ENCODE measurements at places on chromosomes 11 and 22. TPM values are rescaled to one million over a fixed set of nuclear protein-coding genes. Genes with fewer than 3 reads are reported as not detected.
A peak's percentile ranks its signal among the peaks of the same experiment; 100 is the strongest.

DNA sequence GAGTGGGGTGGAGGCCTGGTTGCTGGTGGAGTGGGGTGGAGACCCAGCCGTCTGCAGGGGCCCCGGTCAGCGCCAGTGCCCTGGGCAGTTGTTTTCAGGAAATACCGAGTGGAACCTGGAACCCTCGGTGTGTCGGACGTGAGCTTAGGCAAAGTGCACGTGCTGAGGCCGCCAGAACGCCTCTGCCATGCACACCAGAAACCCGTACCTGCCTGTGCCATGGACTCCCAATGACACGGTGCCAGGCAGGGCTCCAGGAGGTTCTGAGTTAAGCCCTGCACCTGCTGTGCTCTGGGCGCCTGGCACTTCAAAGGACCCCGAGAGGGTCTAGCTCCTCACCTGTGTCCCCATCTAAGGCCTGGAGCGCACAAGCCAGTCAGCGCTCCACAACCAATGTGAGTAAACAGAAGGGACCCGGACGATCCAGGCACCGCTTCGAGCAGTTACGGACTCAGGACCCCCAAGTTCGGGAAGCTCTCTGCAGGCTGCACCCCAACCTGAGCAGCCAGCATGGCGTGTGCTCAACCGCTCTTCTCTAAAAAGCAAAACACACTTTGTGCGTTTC lies 12.3 kb downstream of the TOLLIP start:
- peaks cover 4% of the 10 kb centered on the region for H3K36me3 ChIP-seq
- DNase-seq, result no peak
- H3K4me1 ChIP-seq, result no peaks in the 10 kb centered on the region
- no peak overlapping the region for H3K4me3 ChIP-seq
- H3K27me3 ChIP-seq, result no peaks in the 10 kb centered on the region

DNA sequence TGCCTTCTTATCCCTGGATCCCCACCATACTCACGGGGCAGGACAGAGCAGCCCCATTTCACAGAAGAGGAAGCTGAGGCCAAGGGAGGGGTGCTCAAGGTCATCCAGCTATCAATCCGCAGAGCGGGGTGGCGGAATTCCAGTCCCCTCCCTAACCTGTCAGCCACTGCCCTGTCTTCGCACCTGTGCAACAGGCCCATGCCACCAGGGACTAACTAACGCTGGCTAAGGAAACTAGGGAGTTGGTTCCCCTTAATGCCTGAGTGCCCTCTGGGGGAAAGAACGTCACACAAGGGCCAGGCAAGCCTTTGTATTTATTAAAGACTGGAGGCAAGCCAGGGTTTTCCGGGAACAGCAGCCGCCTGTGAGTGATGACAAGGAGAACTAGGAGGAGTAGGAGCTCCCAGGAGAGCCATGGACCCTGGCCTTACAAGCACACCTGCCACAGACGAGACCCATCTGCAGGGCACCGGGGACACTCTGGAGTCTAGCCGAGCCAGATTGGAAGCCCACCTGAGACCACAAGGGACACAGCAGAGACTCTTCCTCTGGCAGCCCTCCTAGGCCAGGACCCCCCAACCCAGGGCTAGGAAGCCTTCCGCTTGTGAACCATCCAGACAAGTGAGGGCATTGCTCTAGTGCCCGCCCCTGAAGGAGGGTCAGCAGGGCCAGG lies 64.4 kb downstream of the MYH9 start:
- H3K4me3 ChIP-seq, result no peak overlapping the region
- peak overlapping the region; percentile 60 for H3K27ac ChIP-seq
- H3K36me3 ChIP-seq, result peaks cover 77% of the 10 kb centered on the region
- H3K27me3 ChIP-seq, result no peaks in the 10 kb centered on the region
- H3K4me1 ChIP-seq, result peaks cover 27% of the 10 kb centered on the region

DNA sequence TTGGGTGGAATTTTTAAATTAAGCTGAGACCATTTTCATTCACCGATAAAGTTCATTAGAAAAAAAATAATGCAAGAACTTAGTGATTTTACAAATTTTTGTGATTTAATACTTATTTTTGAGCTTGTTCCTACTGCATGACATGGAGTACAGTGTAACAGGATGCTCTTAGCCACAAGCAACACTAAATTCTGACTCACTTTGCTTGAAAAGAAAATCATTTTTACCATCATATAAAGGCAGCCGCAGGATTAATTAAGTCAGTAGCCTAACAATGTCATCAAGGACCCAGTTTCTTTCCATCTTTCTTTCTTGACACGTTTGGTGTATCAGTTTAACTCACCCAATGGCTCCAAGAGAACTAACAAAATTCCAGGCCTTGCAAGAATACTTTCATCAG lies 540.3 kb upstream of the LUZP2 start:
- DNase-seq, result no peak
- no peaks in the 10 kb centered on the region for H3K36me3 ChIP-seq
- H3K27me3 ChIP-seq, result no peaks in the 10 kb centered on the region

DNA sequence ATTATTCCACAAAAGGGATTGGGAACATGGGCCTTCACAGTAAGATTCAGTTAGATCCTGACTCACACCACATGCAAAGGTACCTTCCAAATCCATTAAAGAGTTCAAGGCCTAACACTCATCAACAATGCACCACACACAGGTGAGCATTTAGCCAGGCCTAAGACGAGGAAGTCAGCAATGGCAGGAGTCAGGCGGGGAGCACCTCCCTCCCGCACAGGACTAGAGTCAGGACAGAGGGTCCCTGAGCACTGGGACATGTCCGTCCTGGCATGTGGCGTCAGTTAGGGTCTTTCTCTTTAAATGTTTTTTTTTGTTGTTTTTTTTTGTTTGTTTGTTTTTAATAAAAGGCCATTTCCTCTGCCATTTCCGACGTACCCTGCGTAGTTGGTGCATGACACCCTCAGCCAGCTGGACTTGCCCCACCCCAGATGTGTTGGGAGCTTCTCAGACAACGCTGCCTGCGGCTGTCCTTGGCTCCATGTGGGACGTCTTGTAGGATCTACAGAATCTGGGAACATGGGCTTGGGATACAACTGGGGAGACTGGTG lies 1458.6 kb downstream of the BRD1 start:
- no peak overlapping the region for H3K27ac ChIP-seq
- no peaks in the 10 kb centered on the region for H3K36me3 ChIP-seq
- no peaks in the 10 kb centered on the region for H3K4me1 ChIP-seq
- no peaks in the 10 kb centered on the region for H3K27me3 ChIP-seq

DNA sequence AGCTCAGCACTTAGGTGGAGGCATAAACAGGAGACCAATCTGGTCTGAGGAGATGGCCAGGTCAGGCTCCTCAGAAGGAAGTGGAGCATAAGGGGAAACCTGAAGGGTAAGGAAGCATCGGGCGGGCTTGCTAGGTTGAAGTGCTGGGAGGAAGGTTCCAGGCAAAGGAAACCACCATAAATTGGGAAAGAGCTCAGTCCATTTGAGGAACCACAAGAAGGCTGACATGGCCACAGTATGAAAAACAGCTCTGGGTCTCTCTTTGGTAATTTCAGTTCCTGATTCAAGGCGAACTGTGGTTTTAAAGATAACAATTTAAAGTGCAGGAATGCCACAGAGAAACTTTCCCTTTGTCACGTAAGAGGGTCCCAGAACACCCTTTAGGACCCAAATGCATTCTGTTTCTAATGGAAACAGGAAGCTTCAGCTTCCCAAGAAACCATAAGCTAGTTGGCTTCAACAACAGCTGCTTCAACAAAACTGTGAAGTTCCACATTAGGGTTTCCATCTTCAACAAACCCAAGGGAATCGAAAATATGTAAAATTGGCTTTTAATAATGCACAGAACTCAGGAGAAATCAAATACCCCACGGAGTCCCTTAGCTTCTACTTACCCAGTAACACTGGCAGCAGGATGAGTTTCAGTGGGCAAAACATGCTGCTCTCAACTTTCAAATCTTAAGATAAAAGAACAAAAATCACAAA lies 10.4 kb downstream of the JAML start:
- H3K4me3 ChIP-seq, result peak overlapping the region; percentile 72
- no peaks in the 10 kb centered on the region for H3K27me3 ChIP-seq
- H3K4me1 ChIP-seq, result peaks cover 91% of the 10 kb centered on the region
- H3K27ac ChIP-seq, result peak overlapping the region; percentile 95
- peaks cover 66% of the 10 kb centered on the region for H3K36me3 ChIP-seq
- DNase-seq, result no peak

GRCh38 chr22:27634043-27634740 lies 167.4 kb downstream of the MN1 start:
- no peak overlapping the region for H3K27ac ChIP-seq
- no peaks in the 10 kb centered on the region for H3K27me3 ChIP-seq
- H3K36me3 ChIP-seq, result no peaks in the 10 kb centered on the region

DNA sequence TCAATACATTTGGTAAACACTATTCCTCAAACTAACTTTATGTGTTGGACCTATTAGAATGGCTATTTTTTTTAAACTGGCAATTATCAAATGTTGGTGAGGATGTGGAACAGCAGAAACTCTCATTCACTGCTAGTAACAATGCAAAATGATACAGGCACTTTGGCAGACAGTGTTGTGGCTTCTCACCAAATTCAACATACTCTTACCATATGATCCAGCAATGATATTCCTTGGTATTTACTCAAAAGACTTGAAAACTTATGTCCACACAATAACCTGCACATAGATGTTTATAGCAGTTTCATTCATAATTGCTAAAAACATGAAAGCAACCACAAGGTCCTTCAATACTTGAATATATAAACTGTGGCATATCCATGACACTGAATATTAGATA lies 112.5 kb upstream of the TP53AIP1 start:
- no peaks in the 10 kb centered on the region for H3K36me3 ChIP-seq
- no peaks in the 10 kb centered on the region for H3K27me3 ChIP-seq
- H3K4me3 ChIP-seq, result no peak overlapping the region
- no peak overlapping the region for H3K27ac ChIP-seq
- H3K4me1 ChIP-seq, result no peaks in the 10 kb centered on the region

- H3K27me3 ChIP-seq, result no peaks in the 10 kb centered on the region
- H3K36me3 ChIP-seq, result no peaks in the 10 kb centered on the region
- no peak overlapping the region for H3K27ac ChIP-seq
- no peak overlapping the region for H3K4me3 ChIP-seq
- no peaks in the 10 kb centered on the region for H3K4me1 ChIP-seq
Observed at GRCh38 chr11:132174362-132175255, 804.2 kb downstream of the NTM start.

DNA sequence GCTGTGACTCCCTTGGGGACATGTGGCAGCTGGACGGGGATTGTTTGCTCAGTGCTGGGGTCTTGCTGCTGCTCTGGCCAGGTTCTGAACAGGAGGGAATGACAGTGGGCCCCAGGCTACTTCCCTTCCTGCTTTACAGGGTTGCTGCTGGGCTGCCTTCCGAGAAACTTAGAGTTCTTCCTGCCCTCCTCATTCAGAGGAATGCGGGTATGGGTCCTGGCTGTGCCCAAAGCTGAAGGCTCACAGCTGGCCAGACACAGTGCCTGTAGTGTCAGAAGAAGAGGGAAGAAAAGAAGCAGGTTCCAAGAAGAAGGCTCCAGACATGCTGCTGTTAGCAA lies 108.3 kb upstream of the PARVA start:
- H3K4me1 ChIP-seq, result no peaks in the 10 kb centered on the region
- DNase-seq, result no peak
- H3K27me3 ChIP-seq, result no peaks in the 10 kb centered on the region
- H3K36me3 ChIP-seq, result no peaks in the 10 kb centered on the region
- H3K27ac ChIP-seq, result no peak overlapping the region
- no peak overlapping the region for H3K4me3 ChIP-seq

DNA sequence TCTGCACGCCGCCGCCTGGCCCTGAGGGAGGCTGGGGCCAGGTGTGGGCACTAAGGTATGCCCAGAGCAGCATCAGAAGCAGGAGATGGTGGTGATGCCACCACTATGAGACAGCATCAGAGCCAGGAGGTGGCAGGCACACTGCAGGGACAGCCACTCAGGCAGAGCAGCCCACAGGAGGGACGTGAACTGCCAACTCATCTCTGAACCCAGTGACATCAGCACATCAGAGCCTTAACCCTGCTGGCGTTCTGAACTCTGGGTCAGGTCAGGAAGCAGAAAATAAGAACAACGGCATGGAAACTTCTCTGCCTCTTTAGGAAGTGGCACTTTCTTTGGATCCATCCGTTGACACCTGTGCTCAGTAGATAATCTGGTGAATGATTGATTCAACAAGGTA lies 14.7 kb upstream of the IFT27 start:
- H3K27me3 ChIP-seq, result no peaks in the 10 kb centered on the region
- peaks cover 13% of the 10 kb centered on the region for H3K4me1 ChIP-seq
- no peak overlapping the region for H3K4me3 ChIP-seq

GRCh38 chr11:34827228-34827627 lies 89.0 kb downstream of the APIP start:
- DNase-seq, result no peak
- no peaks in the 10 kb centered on the region for H3K4me1 ChIP-seq
- H3K27me3 ChIP-seq, result peaks cover 5% of the 10 kb centered on the region
- no peak overlapping the region for H3K4me3 ChIP-seq
- no peaks in the 10 kb centered on the region for H3K36me3 ChIP-seq

GRCh38 chr22:37094239-37094638 lies 15.3 kb downstream of the TMPRSS6 start:
- no peaks in the 10 kb centered on the region for H3K36me3 ChIP-seq
- no peak overlapping the region for H3K27ac ChIP-seq
- no peaks in the 10 kb centered on the region for H3K27me3 ChIP-seq
- DNase-seq, result no peak
- H3K4me1 ChIP-seq, result peaks cover 16% of the 10 kb centered on the region

- H3K4me1 ChIP-seq, result peaks cover 55% of the 10 kb centered on the region
- peak; percentile 36 for DNase-seq
- H3K4me3 ChIP-seq, result peak overlapping the region; percentile 63
Observed at GRCh38 chr22:19598054-19598855, 74.0 kb upstream of the CLDN5 start.

GRCh38 chr11:69817265-69818230 lies 1.7 kb downstream of the FGF3 start:
- DNase-seq, result no peak
- no peak overlapping the region for H3K27ac ChIP-seq
- H3K36me3 ChIP-seq, result no peaks in the 10 kb centered on the region
- no peaks in the 10 kb centered on the region for H3K4me1 ChIP-seq

DNA sequence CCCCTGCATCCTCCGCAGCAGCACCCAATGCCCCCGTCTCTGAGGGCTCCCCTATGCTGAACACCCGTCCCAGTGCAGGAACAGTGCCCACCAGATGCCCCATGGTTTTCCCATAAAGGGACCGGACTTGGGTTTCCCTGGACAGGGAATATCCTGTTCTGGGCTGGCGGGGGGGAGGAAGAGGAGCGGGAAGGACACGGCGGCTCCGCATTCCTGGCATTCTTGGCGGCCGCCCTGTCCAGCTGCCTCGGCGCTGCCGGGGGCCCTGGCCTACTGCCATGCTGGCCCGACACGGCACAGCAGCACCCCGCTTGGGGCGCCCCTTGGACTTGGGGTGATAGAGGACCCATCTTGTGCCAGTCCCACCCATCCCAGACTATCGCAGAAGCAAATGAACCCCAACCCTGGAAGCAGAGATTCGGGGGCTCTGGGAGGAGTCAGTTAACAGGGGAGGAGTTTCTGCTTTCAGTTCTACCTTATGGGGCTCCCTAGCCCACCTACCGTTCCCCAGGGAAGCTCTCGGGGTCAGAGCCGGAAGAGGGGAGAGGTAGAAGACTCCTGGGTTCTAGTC lies 23.7 kb upstream of the CBX7 start:
- H3K27ac ChIP-seq, result no peak overlapping the region
- peaks cover 48% of the 10 kb centered on the region for H3K4me1 ChIP-seq
- H3K27me3 ChIP-seq, result peaks cover under 1% of the 10 kb centered on the region
- DNase-seq, result no peak

The CHRM1 gene
- not detected for total RNA-seq

The TOB2 gene
- total RNA-seq, result 35.1 TPM

The RTCB gene
- 58.5 TPM for total RNA-seq

The ZBTB44 gene
- total RNA-seq, result 61.5 TPM

The KRTAP5-8 gene
- total RNA-seq, result 0.17 TPM

The F2 gene
- 0.15 TPM for total RNA-seq

The LRRC4C gene
- not detected for total RNA-seq

The CLMP gene
- total RNA-seq, result 0.23 TPM

The CNTF gene
- total RNA-seq, result 3.7 TPM

Measured in activated CD4-positive, alpha-beta T cell treated with anti-CD3 and anti-CD28 coated beads, Interleukin-2, amount 10 ng/mL, durations not matched to agents 7 days and 5 days (primary cell).